Hippocampal formation (tissue), 2 donors: ENCODE measurements at places on chromosomes 6 and 20.

DNA sequence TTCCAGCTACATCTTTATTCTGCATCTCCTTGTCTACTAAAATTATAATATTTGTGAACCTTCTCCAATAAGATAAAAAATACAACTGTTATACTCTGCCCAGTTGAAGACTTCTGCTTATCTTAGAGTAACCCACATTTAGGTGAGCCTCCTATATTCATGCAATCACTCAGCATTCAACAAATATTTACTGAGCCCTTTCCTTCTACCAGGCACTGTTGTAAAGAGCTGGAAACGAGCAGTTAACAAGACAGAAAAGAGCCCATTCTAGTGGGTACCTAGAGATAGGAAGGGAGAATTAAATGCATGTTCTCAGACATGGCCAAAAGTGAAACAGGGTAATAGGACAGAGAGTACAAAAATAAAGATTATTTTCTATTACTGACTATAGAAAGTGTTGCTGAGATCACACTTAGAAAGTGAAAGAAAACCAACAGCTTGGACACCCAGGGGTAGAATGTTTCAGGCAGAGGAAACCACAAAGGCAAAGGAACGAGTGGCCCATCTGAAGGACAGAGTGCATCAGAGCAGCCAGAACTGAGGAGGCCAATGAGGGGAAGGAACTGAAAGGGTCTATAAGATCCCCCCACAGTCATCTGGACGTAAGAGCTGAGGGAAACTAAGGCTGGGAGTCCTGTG, 50.8 kb upstream of the SMLR1 start:
- no peak for DNase-seq

DNA sequence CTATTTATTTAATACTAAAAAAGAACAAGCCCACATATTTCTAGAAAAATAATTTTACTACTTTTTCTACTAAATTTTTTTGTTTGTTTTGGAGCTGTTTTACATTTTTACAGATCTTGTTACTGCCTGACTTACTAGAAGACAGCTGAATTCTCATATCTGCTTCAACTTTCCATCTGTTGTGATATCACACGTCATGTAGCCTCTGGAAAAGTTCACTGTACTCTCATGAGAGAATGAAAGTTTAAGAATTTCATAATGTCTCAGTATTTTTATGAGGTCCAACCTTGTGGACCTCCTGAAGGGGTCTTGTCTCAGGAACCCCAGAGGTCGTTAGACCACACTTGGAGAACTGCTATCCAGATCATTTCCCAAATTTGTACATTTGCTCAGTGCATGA, 81.7 kb upstream of the MTHFD1L start:
- no peak for DNase-seq

GRCh38 chr20:53074811-53075314, 102.7 kb downstream of the TSHZ2 start:
- no peak for DNase-seq

- DNase-seq, result no peak
These were observed 110.9 kb downstream of the CDC5L start for GRCh38 chr6:44498436-44498835.

DNA sequence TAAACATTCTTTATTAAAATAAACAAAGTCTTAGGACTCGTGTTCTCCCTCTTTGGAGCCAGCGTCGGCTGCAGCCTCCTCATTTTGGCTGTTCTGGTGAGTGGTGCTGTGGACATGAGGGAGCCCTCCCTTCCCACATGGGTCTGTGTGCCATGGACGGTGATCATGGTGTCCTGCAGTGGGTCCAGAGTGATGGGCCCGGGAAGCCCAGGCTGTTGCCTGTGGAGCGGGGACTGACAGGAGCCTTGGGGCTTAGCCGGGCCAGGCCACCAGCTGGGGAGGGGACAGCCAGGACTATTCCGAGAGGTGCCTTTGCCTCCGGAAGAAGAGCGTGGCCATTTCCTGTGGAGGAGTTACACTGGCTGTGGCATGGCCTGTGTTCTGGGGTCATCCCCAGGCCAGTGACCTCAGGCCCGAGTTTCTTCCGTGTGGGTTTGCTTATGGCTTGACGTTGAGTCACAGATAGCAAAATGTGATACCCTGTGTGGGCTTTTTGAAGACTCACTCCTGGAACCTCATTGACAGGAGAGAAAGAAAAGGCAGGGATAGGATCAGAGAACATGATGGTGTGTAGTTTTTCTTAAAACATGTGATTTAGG, 153.4 kb downstream of the DTNBP1 start:
- no peak for DNase-seq

DNA sequence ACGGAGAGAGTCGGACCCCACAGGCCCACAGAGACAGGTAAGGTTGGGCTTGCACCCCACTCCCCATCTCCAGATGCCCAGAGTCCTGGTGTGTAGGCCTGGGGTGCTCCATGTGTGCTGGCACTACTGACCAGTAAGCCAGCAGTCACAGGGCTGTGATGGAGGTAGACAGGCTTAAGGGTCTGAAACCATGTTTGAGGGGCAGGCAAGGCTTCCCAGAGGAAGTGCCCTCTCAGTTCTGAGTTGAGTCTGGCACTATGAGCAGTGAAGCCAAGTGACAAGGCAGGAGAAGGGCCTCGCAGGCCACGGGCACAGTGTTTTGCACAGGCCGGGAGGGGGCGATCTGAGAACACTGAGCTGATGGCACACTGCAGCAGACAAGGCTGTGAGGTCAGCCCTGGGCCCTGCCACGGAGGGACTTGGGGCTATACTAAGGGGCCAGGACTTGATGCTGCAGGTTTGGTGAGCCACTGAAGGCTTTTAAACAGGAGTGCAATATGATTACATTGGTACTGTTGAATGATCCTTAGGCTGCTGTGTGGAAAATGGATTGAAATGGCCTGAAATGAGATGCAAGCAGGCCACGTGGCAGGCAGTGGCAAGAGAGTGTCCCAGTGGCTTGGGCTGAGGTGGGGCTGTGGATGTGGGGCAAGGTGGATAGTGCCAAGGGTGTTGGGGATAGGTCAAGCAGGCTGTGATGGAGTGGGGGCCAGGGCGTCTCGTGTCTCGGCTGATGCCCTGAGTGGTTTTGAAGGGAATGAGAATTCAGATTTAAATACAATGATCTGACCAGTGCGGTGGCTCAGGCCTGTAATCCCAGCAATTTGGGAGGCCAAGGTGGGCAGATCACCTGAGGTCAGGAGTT, 20.3 kb downstream of the TTBK1 start:
- no peak for DNase-seq

DNA sequence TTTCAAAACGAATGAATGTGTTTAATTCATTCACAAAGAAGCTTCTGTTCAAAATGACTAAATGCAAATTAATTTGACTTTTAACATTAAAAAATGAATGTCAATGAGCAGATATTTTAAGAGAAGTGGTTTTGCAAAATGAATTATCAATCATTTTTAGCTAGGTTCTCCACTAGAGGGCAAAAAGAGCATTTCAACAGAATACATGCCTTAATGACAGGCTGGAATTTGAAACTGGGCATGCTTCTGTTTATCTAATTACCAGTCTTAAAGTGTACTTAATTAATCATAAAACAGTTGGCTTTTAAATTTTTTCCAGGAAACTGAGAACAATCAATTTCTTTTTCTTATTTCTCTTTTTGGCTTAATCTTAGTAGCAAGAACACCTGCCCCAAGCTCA, 63.8 kb upstream of the TINAG start:
- no peak for DNase-seq

DNA sequence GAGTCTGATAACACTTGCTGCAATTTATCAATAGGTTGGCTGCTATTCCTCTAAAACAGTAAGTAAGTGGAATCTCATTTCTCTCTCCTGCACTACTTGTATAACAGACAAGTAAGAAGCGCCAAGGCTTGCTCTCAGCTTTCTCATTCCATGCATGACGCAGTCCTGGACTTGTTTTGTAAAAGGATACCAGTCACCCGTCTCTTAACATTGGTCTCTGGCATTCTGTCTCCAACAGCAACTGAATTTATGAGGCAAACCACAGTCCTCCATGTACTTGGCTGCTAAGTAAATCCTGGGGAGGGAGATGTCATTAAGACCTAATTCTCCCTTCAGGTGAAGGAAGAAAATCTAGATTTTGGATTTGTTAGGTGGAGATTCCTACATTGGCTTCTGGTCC, 115.4 kb downstream of the OPN5 start:
- DNase-seq, result no peak

- DNase-seq, result peak; percentile 23
These were observed 14.5 kb downstream of the ADISSP start for GRCh38 chr20:3753098-3753497.

DNA sequence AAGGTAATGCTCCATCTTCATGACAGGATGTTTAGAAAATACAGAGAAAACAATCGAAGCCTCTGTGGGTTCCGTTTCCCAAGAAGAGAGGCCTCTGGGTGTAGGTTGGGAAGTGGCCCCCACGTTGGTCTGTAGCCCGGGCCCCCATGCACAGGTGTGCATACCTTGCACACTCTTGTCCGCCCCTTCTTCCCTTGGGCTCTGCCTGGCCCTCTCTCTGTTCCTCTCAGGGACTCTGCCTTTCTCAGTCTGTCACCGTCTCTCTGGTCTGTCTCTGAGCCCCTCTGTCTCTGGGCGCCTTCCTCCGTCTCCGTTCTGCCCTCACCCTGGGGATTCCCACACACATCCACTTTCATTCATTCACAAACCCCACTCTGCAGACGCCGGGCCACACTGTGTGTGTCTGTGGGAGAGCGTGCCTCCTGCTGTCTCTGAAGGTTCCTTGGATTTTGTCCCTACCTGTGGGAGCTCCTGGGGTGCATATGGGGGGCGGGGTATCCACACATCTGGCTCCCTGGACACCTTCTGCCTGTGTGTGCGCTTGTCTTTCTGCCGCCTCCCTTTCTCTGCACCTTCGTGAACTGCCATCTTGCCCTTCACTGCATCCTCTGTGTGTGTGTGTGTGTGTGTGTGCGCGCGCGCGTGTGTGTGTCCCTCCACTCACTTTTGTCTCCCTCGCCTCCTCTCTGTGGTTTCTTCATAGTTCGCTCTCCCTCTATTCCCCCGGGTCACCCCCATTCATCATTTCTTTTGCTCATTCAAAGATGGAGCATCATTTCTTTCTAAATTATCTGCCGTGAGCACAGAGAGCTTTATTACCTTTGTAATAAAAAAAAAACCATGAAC, 75.3 kb downstream of the SRC start:
- DNase-seq, result no peak

GRCh38 chr20:18718129-18718528, 95.5 kb upstream of the SCP2D1 start:
- DNase-seq, result no peak

DNA sequence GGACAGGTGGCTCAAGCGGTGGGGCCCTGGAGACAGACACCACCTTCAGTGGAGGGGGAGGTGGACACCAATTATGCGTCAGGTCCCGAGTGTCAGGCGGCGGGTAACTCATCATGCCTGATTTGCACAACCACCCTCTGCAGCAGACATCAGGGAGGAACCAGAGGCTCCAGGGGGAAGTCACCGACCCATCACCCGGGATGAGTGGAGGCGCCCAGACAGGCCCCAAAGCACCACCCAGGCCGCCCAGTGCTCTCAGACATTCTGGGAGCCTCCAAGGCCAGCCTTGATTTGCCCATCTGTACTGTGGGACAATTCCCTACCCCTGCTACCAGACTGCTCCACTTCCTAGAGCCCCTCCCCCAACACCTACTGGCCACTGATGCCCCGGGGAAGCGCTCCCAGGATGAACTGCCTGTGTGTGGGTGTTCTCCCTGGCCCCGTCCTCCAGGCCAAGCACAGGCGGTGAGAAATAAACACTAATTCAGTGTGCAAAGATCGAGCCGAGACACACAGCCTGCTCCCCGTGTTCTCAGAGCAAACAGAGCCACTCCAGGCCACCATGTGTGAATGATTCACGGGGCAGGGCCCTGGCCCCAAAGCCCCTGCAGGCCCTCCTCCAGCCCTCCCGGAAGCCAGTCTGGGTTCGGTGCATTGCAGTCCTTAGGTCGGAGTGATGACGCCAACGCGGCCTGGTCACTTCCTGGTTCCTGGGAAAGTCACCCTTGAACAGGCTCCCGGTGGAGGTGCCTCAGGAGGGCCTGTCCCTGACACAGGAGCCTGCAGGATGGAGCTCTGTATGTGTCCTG, 107.2 kb downstream of the ASXL1 start:
- DNase-seq, result no peak

GRCh38 chr6:33433544-33434191, 13.8 kb downstream of the SYNGAP1 start:
- no peak for DNase-seq
